ENCODE measurements at places on chromosomes 1 and 21.

- DNase-seq = no peak
Measured at GRCh38 chr1:203065191-203065590, 20.6 kb downstream of the MYOG start.

DNA sequence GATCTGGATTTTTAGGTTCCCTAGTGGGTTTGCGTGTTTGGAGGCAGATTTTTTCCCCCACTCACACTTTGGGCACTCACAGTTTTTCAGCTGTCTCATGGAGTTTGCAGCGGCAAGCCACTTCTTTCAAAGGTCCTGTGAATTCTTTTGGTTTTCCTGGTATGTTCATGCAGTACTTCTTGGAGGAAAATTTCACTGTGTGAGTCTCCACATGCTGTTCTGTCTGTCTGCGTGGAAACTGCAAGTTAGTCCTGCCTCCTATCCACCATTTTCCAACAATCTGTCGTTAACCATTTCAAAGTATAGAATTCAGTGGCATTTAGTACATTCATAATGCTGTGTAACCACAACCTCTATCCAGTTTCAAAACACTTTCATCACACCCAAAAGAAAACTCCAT is 793 bp upstream of the FMO1 start:
- DNase-seq = no peak

GRCh38 chr1:200887772-200888348 is 6.8 kb upstream of the INAVA start:
- DNase-seq = no peak

DNA sequence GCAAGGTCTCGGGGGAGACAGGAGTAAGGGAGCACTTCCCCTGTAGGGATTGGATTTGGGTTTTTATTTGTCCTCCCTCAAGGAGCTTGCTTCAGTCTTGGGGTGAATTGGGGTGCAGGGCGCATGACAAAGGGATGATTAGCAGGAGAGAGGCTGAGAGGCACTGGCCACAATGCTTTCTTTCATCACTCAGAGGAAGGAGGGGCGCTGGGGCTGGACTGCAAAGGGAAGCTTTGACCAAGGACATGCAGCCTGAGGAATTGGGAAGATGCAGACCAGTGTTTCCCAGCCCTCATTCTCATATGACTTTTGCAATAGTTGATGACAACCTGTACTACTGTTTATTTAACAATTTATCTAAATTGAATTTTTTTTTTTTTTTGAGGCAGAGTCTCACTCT is 34.1 kb upstream of the PDPN start:
- no peak for DNase-seq

DNA sequence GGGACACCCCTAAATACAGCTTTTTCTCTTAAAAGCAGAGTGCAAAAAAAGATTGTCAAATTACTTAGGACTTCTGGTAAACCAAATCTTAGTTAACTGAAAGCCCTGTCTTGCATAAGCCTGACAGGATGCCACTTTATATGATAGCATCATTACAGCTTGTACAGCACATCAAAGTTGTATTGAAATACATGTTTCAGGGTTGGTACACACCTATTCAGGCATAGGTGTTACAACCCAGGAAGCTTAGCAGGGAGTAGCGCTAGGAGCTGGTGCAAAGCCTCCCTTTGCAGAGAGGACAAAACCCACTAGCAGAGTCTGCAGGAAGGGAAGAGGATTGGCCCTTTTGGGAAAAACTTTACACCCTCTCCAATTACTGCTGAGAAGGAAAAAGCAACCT is 258.9 kb upstream of the SGIP1 start:
- DNase-seq = no peak

DNA sequence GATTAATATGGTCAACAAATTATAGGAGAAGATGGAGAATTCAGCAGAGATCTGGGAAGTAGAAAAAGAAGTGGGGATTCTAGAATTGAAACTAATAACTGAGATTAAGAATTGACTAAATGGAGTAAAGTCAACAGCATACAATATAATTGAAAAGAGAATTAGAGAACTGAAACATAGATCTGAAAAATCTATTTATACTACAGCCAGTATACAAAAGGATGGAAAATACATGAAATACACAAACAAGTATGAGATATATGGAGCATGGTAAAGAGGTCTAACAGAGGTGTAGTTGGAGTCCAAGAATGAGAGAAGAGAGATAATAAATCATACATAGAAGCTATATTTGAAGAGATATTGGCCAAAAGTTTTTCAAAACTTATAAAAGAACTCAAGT is 235.2 kb downstream of the FGGY start:
- DNase-seq = no peak

- no peak for DNase-seq
Measured at GRCh38 chr1:172203135-172203823, 217.2 kb upstream of the C1orf105 start.

DNA sequence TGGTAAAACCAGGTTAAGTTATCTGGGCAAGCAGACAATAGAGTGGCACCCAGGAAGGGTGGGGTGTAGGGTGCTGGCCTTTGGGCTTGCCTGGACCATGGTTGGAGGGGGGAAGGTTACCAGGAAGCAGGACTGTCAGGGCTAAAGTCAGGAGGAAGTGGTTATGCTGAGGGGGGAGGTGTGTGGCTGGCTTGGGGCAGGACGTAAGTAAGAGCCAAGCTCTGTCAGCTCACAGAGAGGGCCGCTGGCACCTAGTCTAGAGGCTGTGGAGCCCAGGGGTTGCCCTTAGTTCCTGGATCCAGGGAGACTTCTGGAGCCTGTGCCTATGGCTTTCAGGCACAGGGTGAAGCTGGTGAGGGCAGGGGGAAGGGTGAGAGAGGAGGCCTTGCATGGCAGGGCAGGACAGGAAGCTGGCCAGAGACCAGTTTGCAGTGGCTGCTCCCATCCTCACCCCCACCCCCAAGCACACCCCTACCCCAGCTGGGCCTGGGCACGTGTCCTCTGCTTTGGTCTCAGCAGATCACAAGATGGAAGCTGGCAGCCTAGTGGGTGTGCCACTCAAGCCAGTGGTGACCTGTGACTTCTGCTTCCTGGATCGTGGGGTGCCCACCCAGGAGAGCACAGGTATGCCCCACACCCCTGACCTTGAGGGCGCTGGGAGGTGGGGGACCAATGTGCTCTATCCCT is 20.5 kb upstream of the SMYD3 start:
- DNase-seq = no peak

DNA sequence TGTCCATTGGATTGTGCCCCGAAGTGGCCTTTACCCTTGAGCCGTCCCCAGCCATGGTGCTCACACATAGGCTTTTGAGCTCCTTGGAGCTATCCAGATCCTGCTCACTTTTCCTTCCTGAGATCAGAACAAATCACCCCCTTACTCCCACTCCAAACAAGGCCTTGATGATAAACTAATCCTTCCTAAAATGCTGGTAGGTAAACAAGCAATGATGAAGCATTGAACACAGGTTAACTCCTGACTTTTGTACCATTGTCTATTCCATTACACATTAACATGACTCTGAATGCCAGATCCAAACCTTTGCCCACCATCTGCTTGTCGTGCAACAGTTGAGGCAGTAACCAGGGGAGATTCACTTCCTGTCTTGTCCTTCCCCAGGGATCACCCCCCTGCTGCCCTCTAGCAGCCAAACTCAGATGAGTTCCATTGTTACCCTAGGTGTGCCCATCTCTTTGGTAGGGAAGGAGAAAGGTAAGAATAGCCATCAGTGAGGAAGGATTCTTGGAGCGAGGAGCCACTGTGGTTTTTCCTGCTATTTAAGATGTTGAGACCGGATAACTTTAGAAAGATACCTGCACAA is 79.5 kb upstream of the DNAJC6 start:
- no peak for DNase-seq

- no peak for DNase-seq
Measured at GRCh38 chr1:202034683-202035462, 24.5 kb downstream of the ELF3 start.

DNA sequence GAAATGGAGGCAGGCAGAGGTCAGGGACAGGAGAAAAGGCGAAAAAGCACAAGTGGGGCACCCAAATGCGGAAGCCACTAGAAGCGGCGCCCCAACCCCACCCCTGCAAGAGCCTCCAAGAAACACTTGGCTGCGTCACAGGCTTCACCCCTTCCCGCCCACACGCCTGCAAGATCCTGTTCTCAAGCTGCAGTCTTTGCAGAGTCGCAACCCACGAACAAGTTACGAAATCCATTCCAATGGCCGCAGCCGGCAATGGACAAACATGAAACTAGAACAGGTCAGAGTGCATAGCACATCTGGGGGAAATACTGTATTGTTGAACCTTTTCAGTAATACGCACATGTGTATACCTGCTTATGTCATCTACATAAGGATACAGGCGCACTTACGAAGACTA is 103.6 kb downstream of the PSMG1 start:
- no peak for DNase-seq
